ENCODE measurements at places on chromosomes 1 and 21.

DNA sequence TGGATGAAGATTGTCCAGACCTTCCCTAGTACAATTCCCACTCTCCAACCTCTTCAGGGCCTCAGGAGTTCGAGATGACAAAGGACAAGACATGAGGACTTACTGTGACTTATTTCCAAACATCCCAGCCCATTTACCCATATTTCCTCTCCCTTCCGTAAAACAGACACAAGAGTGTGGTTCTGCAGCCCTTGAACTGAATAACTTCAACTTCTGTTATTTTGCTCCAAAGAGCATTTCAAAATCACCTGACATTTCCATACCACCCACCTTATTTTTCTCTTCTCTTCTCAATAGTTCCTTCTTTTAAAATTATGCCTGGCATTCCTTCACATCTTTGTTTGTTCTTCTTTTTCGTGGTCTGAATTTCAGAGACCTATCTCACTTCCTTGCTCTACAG is 8.7 kb upstream of the OR10K2 start:
- DNase-seq = no peak

- DNase-seq = no peak
Measured at GRCh38 chr1:56547473-56547872, 31.9 kb downstream of the PLPP3 start.

GRCh38 chr1:237817277-237817676 is 73.4 kb downstream of the ZP4 start:
- no peak for DNase-seq

- DNase-seq = peak; percentile 92
Measured at GRCh38 chr1:30058970-30059369, 664.4 kb downstream of the MATN1 start.

DNA sequence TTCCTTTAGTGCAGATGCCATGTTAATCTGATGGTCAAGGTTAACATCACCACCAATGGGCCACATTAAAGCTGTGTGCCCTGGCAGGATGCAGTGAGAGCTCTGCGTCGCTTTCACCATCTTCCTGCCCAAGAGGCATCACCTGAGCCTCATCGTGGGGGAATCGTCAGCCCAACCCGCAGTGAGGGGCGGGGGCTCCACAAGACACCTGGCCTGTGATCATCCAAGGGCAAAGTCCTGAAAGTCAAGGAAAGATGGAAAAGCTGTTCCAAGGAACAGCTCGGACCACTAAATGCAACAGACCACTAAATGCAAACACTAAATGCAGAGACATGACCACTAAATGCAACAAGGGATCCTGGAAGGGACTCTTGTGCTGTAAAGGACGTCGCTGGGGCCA is 49.9 kb downstream of the WDR4 start:
- no peak for DNase-seq

GRCh38 chr1:179925922-179926849 is 28.4 kb upstream of the CEP350 start:
- peak; percentile 59 for DNase-seq

All from kidney tubule cell (primary cell).